ENCODE measurements at places on chromosomes 2 and 18.
A peak's percentile ranks its signal among the peaks of the same experiment; 100 is the strongest.

- H3K27me3 ChIP-seq, result no peaks in the 10 kb centered on the region
- H3K36me3 ChIP-seq, result peaks cover 2% of the 10 kb centered on the region
- peak overlapping the region; percentile 68 for H3K27ac ChIP-seq
- DNase-seq, result no peak
Measured at GRCh38 chr2:36485521-36485920, 112.4 kb downstream of the FEZ2 start.

DNA sequence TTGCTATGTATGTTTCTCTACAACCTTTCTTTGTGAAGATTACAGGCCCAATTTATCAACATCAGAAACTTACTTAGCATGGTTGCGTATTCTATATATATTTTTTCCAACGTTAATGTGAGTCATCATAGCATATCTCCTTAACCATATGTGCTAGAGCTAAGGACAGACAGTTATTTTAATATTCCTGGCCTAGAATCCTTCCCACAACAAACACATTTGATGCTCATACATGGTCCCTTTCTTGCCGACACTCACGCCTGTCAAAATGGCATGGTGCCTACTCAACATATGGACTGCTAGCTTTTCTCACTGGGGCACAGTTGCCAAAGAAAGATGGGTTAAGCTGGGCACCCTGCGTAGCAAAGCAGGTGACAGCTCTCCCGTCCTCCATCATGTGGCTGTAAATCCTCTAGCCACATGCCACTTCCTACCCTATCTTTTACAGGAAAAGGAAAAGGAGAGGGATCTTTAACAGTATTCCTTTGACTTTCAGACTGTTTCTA is 75.2 kb upstream of the GALNT5 start:
- H3K4me1 ChIP-seq, result peaks cover 7% of the 10 kb centered on the region
- peak overlapping the region; percentile 39 for H3K27ac ChIP-seq
- no peaks in the 10 kb centered on the region for H3K27me3 ChIP-seq
- DNase-seq, result no peak

- H3K27me3 ChIP-seq, result no peaks in the 10 kb centered on the region
- H3K27ac ChIP-seq, result no peak overlapping the region
- DNase-seq, result no peak
Measured at GRCh38 chr2:94874277-94874997, 3.2 kb downstream of the TEKT4 start.

- no peak overlapping the region for H3K27ac ChIP-seq
- no peak for DNase-seq
- H3K4me3 ChIP-seq, result no peak overlapping the region
- no peaks in the 10 kb centered on the region for H3K36me3 ChIP-seq
Measured at GRCh38 chr18:2168022-2168421, 403.3 kb downstream of the METTL4 start.

DNA sequence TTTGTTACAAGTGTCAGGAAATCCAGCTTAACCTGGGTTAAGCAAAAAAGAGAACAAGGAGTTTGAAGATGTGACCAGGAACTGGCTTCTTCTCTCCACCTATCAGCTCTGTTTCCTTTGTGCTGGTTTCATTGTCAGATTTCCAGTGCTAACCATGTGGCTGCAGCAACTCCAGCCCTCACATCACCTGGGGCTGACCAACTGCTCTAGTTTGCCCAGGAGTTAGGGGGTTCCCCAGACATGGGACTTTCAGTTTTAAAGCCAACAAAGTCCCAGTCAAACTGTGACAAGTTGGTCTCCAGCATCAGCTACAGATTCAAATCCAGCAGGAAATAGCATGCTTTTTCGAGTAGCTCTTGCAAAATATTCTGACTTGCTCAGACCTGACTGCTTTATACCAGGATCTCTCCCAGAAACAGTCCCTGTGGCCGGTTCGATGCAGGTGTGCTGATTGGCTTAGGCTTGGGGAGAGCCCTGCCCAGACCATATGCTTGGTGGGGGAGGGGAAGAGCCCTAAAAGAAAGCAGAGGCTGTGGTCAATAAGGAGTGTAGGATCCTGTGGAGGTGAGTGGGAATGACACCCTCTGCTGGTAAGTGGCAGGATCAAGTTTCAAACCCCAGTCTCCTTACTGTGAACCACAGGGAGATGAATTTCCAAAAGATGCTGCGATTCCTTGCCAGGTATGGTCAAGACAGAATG is 49.5 kb downstream of the KCNE4 start:
- H3K36me3 ChIP-seq, result no peaks in the 10 kb centered on the region
- no peaks in the 10 kb centered on the region for H3K27me3 ChIP-seq
- no peak overlapping the region for H3K27ac ChIP-seq
- no peaks in the 10 kb centered on the region for H3K4me1 ChIP-seq
- H3K4me3 ChIP-seq, result no peak overlapping the region

Data from thoracic aorta (tissue), 2 donors.